ENCODE measurements at places on chromosomes 11 and 22. TPM values are rescaled to one million over a fixed set of nuclear protein-coding genes. Genes with fewer than 3 reads are reported as not detected.

PDGFB gene
- total RNA-seq: 12.6 TPM

SLC25A1 gene
- total RNA-seq: 65.1 TPM

SLC22A25 gene
- total RNA-seq: not detected

OR51F2 gene
- not detected for total RNA-seq

ACCS gene
- 32.3 TPM for total RNA-seq

NPTXR gene
- total RNA-seq: 29.3 TPM

OR10G6 gene
- not detected for total RNA-seq

PRR33 gene
- total RNA-seq: not detected

CD3D gene
- total RNA-seq: 5.8 TPM

OR5J2 gene
- total RNA-seq: not detected

PRRG4 gene
- 2.3 TPM for total RNA-seq

ANO1 gene
- total RNA-seq: 122 TPM
